ENCODE measurements at places on chromosomes 7 and 10. TPM values are rescaled to one million over a fixed set of nuclear protein-coding genes. Genes with fewer than 3 reads are reported as not detected.

- no peak for DNase-seq
Measured at GRCh38 chr10:12707461-12708185, 293.9 kb downstream of the CCDC3 start.

DNA sequence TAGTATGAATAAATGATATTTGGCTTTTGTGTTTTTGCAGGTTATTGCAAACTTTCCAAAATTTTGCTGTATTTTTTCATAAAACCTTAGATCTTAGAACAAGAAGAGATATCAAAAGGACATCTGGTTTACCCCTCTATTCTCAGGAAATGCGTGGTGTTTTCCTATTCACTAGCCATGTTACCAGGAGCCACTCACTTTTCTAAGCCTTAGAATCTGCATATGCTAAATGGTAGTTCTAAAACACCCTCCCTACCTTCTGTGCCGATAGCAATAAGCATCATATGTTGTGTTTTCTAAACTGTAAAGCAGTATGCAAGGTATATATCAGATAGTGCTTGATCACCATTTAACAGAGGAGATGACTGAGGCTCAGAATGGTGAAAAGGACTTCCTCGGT lies 715.0 kb upstream of the CELF2 start:
- DNase-seq = no peak

- no peak for DNase-seq
Measured at GRCh38 chr10:80104066-80104926, 25.8 kb downstream of the TMEM254 start.

- no peak for DNase-seq
Measured at GRCh38 chr7:28812616-28813015, 145.5 kb downstream of the TRIL start.

Gene PRRT4
- 0.28 TPM for total RNA-seq

DNA sequence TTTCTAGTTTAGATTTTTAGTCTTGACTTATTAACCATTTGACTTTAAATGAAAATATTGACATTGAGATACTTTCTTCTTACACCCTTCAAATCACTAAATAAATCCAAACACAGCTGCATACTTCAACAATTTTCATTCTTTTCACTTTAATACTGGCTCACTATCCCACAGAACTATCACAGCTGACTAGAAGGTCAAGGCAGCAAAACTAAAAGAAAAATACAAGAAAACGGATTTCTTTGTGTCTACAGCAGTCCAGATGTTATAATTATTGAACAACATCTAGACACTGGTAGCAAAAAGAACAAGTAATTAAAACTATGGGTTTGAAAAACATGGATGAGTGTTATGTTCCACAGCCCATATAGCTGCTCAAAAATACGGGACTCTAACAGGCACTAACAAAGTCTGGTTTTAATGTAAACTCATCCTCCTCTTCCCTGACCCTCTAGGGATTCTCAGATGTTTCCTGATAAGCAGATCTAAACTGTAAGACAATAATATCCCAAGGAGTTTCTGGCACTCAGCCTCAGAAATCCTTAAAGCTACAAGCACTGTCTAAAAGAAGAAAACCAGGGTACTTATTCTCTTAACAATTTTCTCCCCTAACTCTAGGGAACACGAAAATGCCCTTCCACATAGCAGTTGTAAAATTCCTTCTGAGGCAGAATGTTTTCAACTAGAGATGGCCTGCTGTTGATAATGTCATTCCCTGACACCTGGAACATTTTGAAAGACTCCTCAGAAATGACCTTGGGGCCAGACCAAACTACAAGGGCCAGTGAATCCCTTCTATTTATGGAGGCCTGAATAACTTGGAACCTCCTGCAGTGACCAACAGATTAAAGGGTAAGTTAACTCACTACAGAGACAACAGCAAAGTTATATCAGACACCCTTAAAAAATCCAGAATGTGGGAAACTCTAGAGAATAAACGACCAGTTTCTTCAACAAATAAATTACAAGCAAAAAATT lies 12.8 kb downstream of the DNMBP start:
- no peak for DNase-seq

GRCh38 chr10:74644738-74645137 lies 181.7 kb upstream of the KAT6B start:
- no peak for DNase-seq

GRCh38 chr7:132639983-132640382 lies 63.7 kb upstream of the PLXNA4 start:
- no peak for DNase-seq

DNA sequence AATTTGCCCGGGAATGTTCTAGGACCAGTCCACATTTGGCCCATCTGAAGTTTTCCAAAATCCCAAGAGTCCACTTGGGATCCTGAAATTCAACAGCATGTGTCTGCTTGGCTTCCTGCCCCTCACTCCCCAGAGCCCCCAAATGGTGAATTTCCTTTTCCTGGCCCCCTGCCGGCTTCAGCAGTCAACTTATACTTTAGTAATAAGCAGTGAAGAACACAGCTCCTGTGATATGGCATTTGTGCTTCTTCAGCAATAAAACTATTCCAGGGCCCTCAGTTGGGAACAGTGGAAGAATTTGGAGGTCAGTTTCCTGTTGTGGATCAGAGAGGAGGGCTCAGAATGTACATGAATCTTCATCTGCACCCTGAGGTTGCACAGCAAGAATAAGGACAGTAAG lies 51.1 kb downstream of the PRF1 start:
- DNase-seq = no peak

DNA sequence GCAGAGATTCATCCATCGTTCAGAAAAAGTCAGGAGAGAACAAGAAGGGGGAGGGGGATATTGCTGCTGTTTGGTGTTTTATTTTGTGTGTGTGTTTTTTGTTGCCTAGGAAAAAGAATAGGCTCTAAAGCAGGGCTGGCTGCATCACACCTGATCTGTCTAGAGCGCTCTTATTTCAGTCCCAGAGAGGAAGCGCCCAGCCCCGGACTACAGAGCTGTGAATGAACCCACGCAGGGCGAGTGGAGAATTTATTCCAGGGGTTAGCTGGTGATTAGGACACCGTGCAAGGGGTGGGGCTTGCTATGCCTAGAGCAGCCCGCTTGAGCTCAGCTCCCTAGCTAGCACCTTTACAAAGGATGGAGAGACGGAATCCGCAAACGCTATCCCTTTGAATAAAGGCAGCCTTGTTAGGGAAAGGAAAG lies 621 bp upstream of the FAM13C start:
- no peak for DNase-seq

Gene ACBD7
- 1.8 TPM for total RNA-seq

- no peak for DNase-seq
Measured at GRCh38 chr10:75105576-75106197, 5.8 kb upstream of the SAMD8 start.

GRCh38 chr10:104895981-104896380 lies 254.9 kb downstream of the SORCS3 start:
- no peak for DNase-seq

DNA sequence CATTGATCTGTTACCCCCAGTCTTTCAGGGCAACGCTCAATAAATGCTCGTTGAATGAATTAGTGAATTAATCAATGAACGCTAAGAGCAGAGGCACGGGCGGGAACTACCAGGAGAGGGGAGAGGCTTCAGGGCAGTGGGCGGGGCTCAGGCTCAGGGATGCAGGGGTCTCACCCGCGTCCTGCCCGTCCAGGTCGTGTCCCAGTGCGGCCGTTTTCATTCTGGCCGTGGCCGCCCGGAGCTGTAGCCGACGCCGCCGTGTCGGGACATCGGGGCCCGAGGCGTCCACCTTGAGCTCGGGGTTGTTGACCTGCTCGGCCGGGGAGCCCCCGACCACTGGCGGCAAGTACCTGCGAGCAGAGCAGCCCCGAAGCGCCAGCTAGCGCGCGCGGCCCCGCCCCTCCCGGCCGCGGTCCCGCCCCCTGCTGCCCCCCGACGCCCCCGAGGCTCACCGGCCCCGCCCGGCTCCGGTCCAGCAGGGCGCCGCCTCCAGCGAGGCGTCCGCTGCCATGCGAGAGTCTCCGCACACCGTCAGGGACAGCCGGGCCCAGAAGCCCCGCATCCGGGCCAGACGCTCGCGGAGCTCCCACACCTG lies 2.8 kb upstream of the GAL3ST4 start:
- DNase-seq = peak; percentile 66

GRCh38 chr10:115909962-115910731 lies 362.9 kb downstream of the GFRA1 start:
- DNase-seq = no peak

DNA sequence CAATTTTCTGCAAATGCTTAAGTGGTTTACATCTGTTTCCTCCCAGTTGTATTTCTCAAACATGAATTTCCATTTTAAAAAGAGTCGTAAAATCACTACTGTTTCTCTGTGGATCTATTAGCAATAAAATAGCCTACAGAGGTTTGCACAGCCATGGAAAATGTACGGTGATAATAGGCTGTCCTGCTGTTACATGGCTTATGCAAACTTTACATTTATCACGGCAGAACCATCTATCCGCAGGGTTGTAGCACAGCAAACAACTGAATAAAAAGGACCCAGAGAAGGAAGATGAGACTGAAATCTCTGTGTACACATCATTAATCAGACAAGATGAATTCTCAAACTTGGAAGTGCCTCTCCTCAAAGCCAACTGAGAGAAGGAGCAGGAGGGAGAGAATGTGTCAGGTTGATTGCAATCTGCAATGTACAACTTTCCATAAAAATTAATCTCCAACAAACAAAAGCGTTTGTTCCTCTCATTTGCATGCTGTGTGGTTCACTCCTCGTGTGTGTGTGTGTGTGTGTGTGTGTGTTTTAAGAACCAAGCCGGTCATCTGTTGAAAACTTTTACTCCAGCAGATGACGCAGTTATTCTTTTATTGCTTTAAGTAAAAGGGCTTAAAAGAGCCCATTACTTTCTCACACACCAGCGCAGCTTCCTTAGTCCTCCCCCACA lies 279.3 kb downstream of the SKAP2 start:
- DNase-seq = no peak

GRCh38 chr7:121298831-121299239 lies 30.0 kb upstream of the WNT16 start:
- DNase-seq = no peak

Gene SAP25
- total RNA-seq = 54.3 TPM

GRCh38 chr10:59079386-59080226 lies 96.8 kb upstream of the PHYHIPL start:
- DNase-seq = no peak

All from activated naive CD8-positive, alpha-beta T cell treated with anti-CD3 and anti-CD28 coated beads, Interleukin-2, amount 10 ng/mL, durations not matched to agents 7 days and 5 days (primary cell).